Testis (tissue), 5 donors: ENCODE measurements at places on chromosomes 3 and 15.

DNA sequence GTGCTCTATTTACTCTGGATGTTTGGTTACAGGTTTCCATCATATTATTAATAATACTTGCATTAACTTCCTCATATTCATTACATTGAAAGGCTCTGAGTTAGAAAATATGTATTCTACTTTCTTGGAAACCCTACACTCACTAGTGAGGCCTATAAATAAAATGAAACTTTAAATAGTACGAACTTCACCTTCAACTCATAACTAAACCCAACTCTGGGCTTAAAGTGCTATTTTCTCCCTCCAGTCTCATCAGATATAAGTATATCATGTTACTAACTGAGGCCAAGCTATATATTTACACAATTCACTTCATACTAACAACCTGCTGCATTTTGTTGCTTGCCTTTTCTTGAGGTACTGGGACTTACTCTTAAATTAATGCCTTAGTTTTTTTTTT is 306.7 kb downstream of the TIGIT start:
- no peaks in the 10 kb centered on the region for H3K27me3 ChIP-seq
- DNase-seq, result no peak
- no peak overlapping the region for H3K4me3 ChIP-seq
- peaks cover 17% of the 10 kb centered on the region for H3K4me1 ChIP-seq

- H3K27me3 ChIP-seq, result no peaks in the 10 kb centered on the region
- H3K36me3 ChIP-seq, result no peaks in the 10 kb centered on the region
- H3K27ac ChIP-seq, result no peak overlapping the region
- H3K4me3 ChIP-seq, result no peak overlapping the region
- H3K4me1 ChIP-seq, result no peaks in the 10 kb centered on the region
- DNase-seq, result no peak
These were observed 113.4 kb downstream of the RORA start for GRCh38 chr15:61115679-61116078.

GRCh38 chr3:196341137-196341536 is 2.9 kb upstream of the TM4SF19 start:
- no peaks in the 10 kb centered on the region for H3K4me1 ChIP-seq
- no peak for DNase-seq
- no peaks in the 10 kb centered on the region for H3K27me3 ChIP-seq
- H3K4me3 ChIP-seq, result no peak overlapping the region
- no peaks in the 10 kb centered on the region for H3K36me3 ChIP-seq

DNA sequence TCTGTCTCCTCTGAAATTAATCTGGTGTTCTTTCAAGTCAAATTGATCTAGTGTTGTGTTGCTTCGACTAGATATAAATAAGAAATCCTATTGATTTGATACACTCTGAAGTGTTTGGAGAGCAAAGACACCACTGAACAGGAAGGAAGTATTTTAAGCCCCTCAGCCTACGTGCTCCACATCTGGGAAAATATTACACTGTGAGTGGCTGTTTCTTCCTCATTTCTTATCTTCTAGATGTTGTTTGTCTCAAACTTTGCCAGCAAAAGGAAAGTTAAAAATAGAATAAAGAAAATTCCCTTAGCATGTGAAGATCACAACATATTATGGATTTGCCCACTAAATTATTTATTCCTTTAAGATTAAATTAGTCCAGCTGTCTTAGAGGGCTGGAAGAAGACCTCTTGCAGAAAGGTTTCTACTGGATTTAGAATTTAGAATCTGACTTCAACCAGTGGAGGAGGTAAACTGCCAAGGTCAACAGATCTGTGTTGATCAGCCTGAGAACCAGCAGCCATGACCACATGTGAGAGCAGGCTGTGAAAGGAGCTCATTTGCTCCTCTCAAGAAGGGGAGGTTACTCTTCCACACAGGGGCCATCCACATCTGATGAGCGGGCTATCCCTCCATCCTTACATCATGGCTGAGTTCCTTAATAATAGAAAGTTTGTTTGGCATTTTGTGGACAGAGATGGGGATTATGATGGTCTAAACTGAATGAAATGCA is 46.3 kb upstream of the ACKR4 start:
- peaks cover 11% of the 10 kb centered on the region for H3K4me1 ChIP-seq
- no peak overlapping the region for H3K27ac ChIP-seq

- peaks cover 3% of the 10 kb centered on the region for H3K4me1 ChIP-seq
- no peak overlapping the region for H3K27ac ChIP-seq
- no peak overlapping the region for H3K4me3 ChIP-seq
- no peaks in the 10 kb centered on the region for H3K36me3 ChIP-seq
- no peak for DNase-seq
These were observed 452.4 kb downstream of the SHQ1 start for GRCh38 chr3:72395776-72396311.

DNA sequence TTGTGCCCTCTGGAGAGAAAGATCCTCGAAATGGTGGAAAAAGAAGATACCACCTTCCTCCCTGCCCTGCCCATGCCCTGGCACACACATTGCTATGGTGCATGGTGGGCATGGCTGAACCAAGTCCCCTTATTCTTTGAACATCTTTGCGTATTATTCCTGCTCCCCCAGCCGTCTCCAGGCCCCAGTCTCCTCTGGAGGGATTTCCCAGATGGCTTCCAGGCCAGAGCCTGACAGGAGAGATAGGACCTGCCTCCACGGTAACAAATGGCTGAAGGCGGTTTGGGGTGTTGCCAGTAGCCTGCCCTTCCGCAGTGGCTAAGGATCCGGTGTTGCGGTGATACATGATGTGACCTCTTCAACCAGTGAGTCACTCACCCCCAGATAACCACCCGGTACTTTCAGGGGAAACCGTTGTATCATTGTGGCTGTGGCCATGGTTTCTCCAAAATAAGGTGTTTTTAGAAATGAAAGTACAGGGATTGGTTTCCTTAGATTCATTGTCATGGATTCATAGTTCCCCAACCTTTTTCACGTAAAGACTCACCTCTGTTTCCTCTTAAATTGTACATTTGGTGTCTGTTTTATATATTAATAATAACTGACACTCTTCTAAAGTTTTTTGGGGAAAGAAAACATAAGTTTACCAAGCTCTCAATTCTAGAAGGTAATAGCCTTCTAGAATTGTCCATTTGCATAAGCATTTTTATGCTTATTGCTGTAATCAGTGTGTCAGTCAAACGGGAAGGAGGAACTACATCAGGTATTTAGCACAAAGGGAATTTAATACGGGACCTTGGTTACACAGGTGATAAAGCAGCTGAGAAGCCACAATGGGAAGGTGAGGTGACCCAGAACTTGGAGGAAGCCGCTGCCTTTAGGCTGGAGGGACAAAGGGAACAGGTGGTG is 25.9 kb downstream of the SMAD3 start:
- no peak overlapping the region for H3K27ac ChIP-seq
- H3K36me3 ChIP-seq, result no peaks in the 10 kb centered on the region
- H3K4me3 ChIP-seq, result no peak overlapping the region
- no peaks in the 10 kb centered on the region for H3K27me3 ChIP-seq
